ENCODE measurements at places on chromosomes 4 and X.

DNA sequence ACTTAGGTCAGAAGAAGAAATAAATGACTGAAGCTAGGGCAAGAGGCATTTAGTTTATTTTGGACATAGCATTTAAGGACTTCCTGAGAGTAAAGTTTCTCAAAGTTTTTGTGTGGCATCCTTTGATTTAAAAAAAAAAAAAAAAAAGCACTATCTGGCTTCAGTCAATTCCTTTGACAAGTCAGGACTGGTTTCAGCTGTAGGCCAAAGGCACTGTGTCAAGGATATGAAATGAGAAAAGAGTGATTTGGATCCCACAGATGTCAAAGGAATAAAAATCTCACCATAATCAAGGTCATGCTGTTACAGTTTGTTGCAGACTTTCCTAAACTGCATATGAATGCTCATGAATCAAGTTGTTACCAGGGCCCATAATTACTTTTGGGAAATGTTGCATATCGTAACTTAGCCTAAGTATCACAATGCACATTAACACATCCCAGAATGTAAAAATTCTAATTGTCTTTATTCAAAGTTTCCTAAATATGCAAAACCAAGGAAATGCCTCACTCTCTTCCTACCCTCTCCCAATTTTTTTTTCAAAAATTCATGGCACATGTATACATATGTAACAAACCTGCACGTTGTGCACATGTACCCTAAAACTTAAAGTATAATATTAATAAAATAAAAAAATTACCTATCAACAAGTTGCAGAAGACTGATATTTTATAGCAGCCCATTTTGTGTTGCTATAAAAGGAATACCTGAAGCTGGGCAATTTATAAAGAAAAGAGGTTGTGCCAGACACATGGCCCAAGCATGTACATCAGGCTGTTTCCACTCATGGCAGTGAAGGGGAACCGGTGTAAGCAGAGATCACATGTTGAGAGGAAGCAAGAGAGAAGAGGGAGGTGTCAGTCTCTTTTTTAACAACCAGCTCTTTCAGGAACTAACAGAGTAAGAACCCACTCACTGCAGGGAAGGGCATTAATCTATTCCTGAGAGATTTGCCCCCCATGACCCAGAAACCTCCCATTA is 33.7 kb upstream of the ADAMTS3 start:
- no peak for DNase-seq

- no peak for DNase-seq
These were observed 167.9 kb downstream of the CORIN start for GRCh38 chr4:47669946-47670345.

- no peak for DNase-seq
These were observed 10.2 kb upstream of the FAM120C start for GRCh38 chrX:54193085-54193821.

DNA sequence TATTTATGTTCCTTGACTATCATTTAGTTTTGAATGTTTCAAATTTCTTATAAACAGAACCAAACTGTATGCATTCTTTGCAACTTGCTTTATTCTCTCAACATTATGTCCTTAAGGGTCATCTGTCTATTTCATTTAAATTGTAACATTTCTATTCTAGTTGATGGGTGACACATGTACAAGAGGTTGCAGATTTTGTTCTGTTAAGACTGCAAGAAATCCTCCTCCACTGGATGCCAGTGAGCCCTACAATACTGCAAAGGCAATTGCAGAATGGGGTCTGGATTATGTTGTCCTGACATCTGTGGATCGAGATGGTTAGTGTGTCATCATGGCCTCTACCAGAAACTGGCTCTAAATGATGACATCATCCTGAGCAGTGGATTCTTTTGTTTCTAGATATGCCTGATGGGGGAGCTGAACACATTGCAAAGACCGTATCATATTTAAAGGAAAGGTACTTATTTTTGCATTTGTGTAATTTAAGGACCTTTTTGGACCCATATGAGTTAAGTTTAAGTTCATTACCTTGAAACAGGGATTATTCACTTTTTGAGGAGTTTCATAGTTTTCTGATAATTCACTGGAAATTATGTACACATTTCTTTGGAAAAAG is 6.1 kb downstream of the LIAS start:
- DNase-seq = no peak

GRCh38 chr4:122739174-122739573 is 6.7 kb downstream of the BBS12 start:
- DNase-seq = no peak

DNA sequence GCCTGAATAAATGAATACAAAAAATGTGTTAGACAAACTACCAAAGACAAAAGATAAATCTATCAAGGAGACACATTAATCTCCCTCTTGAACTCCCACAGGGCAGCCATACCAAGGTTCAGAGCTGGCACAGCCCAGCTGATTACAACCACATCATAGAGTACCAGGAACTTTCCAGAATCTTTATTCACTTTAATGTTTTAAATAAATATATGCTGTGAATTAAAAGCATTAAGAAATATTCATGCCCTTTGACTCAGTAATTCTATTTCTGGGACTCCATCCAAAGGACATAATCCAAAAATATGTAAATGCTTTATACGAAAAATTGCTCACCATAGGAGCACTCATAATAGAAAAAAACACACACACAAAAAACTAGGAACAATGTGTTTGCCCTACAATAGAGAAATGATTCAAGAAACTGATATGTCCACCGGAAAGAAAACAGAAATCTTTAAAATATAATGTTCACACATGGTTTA is 126.0 kb downstream of the LDB2 start:
- no peak for DNase-seq

- no peak for DNase-seq
These were observed 16.0 kb downstream of the RAB40A start for GRCh38 chrX:103503163-103503852.

DNA sequence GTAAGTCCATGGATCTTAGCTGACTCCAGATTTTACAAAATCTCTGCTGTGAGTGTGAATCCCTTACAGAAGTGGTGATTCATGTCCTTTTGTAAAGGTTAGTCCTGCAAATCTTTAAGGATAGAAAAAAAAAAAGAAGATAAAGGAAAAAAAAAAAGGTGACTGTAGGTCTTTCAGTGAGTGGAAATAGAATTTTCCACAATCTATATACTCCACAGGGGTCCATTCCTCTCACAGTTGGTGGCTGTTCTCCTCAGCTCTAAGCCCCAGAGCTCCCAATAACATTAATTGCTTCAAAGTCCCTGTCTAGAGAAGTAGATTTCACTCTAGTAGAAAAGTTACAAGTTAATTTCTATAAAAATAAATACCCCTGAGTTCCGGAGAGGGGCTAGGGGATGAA is 189.1 kb downstream of the NDST4 start:
- no peak for DNase-seq

DNA sequence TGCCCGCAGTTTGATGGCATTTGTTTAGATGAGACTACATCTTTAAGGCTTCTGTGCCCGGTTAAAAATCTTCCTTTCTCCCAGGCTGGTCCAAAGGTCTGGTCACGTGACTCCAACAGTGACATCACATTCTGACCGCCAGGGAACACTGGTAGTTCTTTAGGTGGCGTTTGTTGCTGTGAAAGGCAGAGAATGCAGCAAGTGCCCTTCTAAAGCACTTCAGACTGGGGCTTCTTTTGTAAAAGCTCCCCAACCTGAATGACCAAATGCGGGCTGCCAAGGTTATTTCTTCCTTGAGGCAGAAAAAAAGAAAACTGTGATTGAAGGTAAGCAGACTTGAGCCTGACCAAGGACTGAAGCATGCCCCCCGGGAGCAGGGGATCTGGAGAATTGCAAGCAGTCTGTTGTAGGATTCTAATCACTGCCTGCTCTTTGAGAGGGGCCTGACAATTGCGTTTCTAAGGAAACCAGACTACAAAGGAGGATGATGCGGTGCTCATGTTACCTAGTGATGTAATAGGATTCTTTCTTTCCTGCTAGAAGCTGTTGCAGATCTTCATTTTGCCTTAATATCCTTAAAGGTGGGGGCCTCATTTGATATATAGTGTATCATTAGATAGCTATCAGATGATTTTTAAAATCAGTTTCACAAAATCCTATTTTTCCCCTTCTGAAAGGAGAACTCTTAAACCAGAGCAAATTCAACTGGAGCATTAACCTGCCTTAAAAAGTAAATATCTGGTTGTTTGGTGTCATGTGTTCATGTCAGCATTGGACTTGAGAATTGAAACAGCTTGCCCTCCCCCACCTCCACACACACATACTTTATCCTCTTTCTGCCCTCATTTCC is 133.1 kb downstream of the AKAP4 start:
- no peak for DNase-seq

- no peak for DNase-seq
These were observed 108.2 kb upstream of the ADRA2C start for GRCh38 chr4:3657902-3658529.

- DNase-seq = peak; percentile 45
These were observed 722 bp downstream of the SLC10A7 start for GRCh38 chr4:146520896-146521540.

Data from CD4-positive, alpha-beta T cell treated with Interleukin-10 for 1 hour (primary cell).